ENCODE measurements at places on chromosomes 1 and 21. TPM values are rescaled to one million over a fixed set of nuclear protein-coding genes. Genes with fewer than 3 reads are reported as not detected.

Gene BECN2
- not detected for total RNA-seq

Gene NES
- 87.4 TPM for total RNA-seq

Gene MPZ
- 0.51 TPM for total RNA-seq

Gene CD1E
- total RNA-seq, result not detected

Gene IL22RA1
- not detected for total RNA-seq

Gene FCRL3
- not detected for total RNA-seq

Gene KCND3
- total RNA-seq, result 2.3 TPM

Gene LCK
- not detected for total RNA-seq

Gene GFI1
- total RNA-seq, result not detected

Gene PGBD2
- 8.2 TPM for total RNA-seq

Gene TSEN15
- total RNA-seq, result 53.7 TPM

Gene L1TD1
- total RNA-seq, result 0.26 TPM

Gene SSBP3
- 9.4 TPM for total RNA-seq

Gene OVAAL
- not detected for total RNA-seq

Gene TBX19
- total RNA-seq, result 0.26 TPM

Gene AZIN2
- 9.1 TPM for total RNA-seq

Gene ALX3
- not detected for total RNA-seq

Gene FMO2
- 125 TPM for total RNA-seq

Gene CA14
- total RNA-seq, result not detected

Gene EPHA10
- total RNA-seq, result under 0.01 TPM

Gene LRRC8B
- 0.83 TPM for total RNA-seq

Gene CENPS
- 10.2 TPM for total RNA-seq

Gene TAS1R3
- 0.26 TPM for total RNA-seq

Gene NUP210L
- total RNA-seq, result 0.17 TPM

Gene GPR157
- 3.1 TPM for total RNA-seq

Gene S100A9
- not detected for total RNA-seq

Gene MIS18A
- 4.0 TPM for total RNA-seq

Gene BMP8B
- total RNA-seq, result not detected

Gene TMEM200B
- 17.7 TPM for total RNA-seq

Gene FCER1G
- total RNA-seq, result not detected

Gene ACTN2
- under 0.01 TPM for total RNA-seq

Gene SHISAL2A
- total RNA-seq, result not detected

Gene MMEL1
- 0.33 TPM for total RNA-seq

Gene TMEM240
- 4.9 TPM for total RNA-seq

Gene HSF2BP
- 1.2 TPM for total RNA-seq

Gene NEXN
- total RNA-seq, result 16.2 TPM

Gene SPRR1A
- total RNA-seq, result not detected

Gene PSRC1
- 8.3 TPM for total RNA-seq

Gene SIM2
- total RNA-seq, result not detected

Gene RIMKLA
- total RNA-seq, result under 0.01 TPM

Gene HES4
- total RNA-seq, result 2.0 TPM

Gene ADORA3
- not detected for total RNA-seq

Gene PGD
- total RNA-seq, result 135 TPM

Gene CRYBG2
- total RNA-seq, result not detected

Gene CFAP45
- total RNA-seq, result 0.51 TPM

Gene NR1I3
- not detected for total RNA-seq

Gene TSPAN1
- 0.26 TPM for total RNA-seq

Gene OXCT2
- 6.4 TPM for total RNA-seq

Gene CFHR4
- not detected for total RNA-seq

Gene PGLYRP3
- not detected for total RNA-seq

Gene DCST2
- total RNA-seq, result 0.17 TPM

Gene LRRC7
- total RNA-seq, result not detected

Gene ACOT7
- total RNA-seq, result 58.0 TPM

Gene ACTL8
- total RNA-seq, result not detected

Gene NECTIN4
- total RNA-seq, result 0.33 TPM

Gene AMY1A
- not detected for total RNA-seq

Gene GJB3
- not detected for total RNA-seq

Gene MAP3K7CL
- total RNA-seq, result 50.6 TPM
